ENCODE measurements at places on chromosomes 16 and 17.
A peak's percentile ranks its signal among the peaks of the same experiment; 100 is the strongest.

DNA sequence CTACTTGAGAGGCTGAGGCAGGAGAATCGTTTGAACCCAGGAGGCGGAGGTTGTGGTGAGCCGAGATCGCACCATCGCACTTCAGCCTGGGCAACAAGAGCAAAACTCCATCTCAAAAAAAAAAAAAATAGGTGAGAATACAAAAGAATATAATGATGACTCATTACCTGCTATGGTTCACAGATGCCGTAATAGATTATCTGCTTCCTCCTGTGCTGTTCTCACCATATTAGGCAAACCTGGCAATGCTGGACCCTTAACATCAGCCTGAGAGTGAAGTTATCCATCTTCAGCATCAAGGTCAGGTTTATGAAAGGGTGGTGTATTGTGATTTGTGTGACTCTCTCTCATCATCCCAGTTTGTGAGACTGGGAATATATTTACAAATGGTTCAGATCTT lies 271.3 kb upstream of the CPHXL start:
- no peak for DNase-seq

GRCh38 chr17:33981711-33982601 lies 273.1 kb upstream of the CCL2 start:
- DNase-seq, result peak; percentile 46

DNA sequence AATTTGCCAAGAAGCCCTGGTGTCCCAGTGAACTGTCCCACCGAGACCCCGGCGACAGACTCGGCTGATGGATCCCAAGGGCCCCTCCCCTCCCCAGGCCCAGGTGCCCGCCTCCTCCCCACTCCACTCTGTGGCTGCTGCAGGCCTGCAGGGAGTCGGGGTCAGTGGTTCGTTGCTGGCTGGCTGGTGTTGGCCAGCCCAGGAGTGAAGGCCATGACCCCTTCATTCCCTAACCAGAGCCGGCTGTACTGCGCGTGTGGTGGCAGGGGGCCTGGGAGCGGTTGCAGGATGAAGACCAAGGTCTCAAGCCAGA lies 9.2 kb upstream of the TBX2 start:
- no peak for DNase-seq

- DNase-seq, result no peak
These were observed 16.3 kb downstream of the LIG3 start for GRCh38 chr17:34996422-34997285.

DNA sequence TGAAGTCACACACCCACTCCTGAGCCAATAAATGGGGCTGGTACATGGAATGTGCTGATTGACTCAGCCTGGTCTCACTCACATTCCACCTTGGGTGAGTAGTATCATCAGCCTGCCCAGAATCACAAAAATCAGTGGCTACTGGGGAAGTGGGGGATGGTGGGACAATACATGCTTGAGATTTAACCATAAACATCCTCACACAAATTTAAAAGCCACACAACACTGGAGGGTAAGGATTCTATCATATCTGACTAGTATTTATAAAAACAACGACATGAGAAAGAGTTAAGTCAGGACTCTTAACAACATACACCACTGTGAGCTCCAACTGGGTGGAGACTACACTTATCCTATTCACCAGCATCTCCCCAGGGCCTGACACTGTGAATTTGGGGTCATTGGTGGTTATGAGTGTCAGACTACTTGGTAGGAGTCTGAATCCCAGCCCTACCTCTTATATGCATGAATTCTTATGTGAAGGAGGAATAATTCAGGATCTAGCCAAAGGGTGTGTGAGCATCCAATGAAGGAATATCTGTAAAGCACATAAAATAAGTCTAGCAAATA lies 26.0 kb upstream of the IRX6 start:
- no peak for DNase-seq

- DNase-seq, result no peak
These were observed at the start of gene LIMD2 for GRCh38 chr17:63699638-63700527. TSS of gene LIMD2 (minus strand) at chr17:63700125. CDS start at chr17:63699298, 827 bp downstream.

- no peak for DNase-seq
These were observed 8.9 kb downstream of the CCNF start for GRCh38 chr16:2438121-2438520.

DNA sequence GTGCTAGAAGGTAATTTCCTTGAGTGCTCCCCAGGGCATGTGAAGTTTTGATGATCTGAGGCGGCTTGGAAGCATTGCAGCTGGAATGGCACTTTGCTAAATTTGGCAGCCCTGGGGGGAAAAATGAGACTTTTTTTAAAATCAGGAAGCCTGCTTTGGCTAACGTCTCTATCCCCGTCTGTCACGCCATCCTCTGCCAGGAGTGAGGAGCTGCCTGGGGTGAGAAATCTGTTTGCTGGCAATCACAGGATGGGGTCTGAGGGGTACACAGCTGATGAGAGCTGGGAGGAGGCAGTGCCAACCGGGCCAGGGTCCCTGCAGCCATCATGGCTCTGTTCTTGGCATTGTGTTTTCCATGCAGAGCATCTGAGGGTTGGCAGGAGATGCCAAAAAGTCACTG lies 2.0 kb downstream of the ABCC12 start:
- no peak for DNase-seq

DNA sequence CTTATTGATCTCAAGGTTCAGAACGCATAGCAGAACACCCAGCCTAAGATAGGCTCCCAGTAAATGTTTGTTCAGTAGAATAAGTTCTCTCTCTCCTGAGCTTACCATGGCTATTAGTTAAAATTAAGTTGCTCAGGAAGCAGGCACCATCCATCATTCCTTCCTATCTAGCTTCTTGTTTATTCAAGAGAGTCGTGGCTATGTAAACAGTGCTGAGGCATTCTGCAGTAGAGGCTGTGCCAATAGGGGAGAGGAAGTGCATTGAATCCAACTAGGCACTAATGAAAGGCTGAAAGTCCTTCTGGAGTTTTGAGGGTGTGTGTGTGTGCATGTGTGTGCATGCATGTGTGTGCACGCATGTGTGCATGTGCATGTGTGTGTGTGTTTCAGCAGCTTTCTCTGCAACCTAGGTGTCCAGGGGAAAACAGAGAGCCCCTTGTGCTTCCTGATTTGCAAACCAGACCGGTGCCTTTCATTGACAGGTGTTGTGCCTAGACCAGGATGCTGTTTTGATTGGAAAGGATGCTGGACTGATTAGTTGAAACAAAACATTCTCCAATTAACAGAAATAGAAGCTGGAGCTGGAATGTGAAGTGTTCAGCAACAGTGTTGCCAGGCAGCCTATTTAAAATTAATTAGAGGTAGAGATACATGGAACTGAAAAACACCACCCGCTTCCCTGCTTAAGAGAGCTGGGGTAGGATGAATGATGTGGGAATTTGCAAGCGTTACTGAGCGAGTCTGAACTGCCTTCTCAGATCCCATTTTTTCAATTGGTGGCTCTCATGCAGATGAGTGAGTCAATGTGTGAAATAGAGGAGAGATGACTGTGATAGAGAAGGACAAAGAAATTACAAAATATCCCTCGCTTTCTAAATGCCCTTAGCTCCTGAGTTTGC lies 103.3 kb upstream of the CLEC3A start:
- DNase-seq, result no peak

GRCh38 chr17:958712-959451 lies 20.7 kb downstream of the NXN start:
- DNase-seq, result no peak

DNA sequence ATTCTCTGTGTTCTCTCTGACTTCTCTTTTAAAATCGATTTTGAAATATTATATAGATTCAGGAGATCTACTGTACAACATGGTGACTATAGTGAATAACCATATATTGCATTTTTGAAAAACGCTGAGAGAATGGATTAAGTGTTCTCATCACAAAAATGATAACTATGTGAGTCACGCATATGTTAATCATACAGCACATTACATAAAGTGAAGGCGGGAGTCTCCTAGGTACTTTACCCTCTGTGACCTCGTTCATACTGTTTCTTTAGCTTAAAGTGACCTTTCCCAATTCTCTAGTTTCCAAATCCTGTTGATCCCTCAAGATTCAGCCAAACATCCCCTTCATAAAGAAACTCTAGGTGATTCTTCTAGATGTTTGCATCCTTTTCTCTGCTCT lies 3.1 kb upstream of the KRTAP3-2 start:
- DNase-seq, result no peak

GRCh38 chr17:69828087-69828486 lies 246.9 kb upstream of the KCNJ16 start:
- DNase-seq, result no peak

DNA sequence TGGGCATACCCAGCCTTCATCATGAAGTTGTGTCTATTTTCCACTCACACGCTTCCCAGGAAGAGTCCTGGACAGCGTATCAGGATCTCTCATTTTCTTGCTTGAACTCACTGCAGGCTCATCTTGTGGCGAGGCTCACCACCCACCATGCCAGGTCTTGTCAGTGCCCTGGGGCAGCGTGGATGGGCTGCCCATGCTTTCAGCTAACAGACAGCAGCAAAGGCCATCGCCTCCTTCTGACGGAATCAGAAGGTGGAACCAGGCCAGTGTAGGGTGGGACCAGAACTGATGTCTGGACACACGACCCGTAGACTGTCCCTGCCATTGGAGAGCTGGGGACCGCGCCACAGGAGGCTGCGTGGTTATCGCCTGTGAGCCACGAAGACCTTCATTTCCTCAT lies 169.4 kb downstream of the FOXL1 start:
- no peak for DNase-seq

All from vagina (tissue), 2 donors.